ENCODE measurements at places on chromosomes 2 and 18. TPM values are rescaled to one million over a fixed set of nuclear protein-coding genes. Genes with fewer than 3 reads are reported as not detected.

Gene CERKL
- total RNA-seq: not detected

Gene TGFA
- 0.28 TPM for total RNA-seq

Gene RUFY4
- not detected for total RNA-seq

Gene AKAIN1
- not detected for total RNA-seq

Gene REEP1
- total RNA-seq: not detected

Gene PKDCC
- 68.1 TPM for total RNA-seq

Gene RAB6D
- not detected for total RNA-seq

Gene SOWAHC
- total RNA-seq: 6.5 TPM

Gene SPP2
- total RNA-seq: not detected

Gene HOXD8
- 1.6 TPM for total RNA-seq

Gene PLCD4
- 1.8 TPM for total RNA-seq

Gene LCT
- not detected for total RNA-seq

Gene DCDC2C
- not detected for total RNA-seq

Gene NEU2
- total RNA-seq: not detected

Gene EMILIN2
- 26.5 TPM for total RNA-seq

Gene TFPI
- 292 TPM for total RNA-seq

Gene SPIRE1
- 24.6 TPM for total RNA-seq

Gene CACNB4
- total RNA-seq: 1.1 TPM

Gene SNRNP200
- 37.5 TPM for total RNA-seq

Gene SLC5A7
- total RNA-seq: not detected

Gene BOLL
- not detected for total RNA-seq

Gene ABHD1
- not detected for total RNA-seq

Gene LYG2
- total RNA-seq: not detected

Gene TMEM163
- total RNA-seq: not detected

Gene ORC2
- total RNA-seq: 12.3 TPM

Gene IL37
- total RNA-seq: not detected

Gene SLC16A14
- total RNA-seq: 4.1 TPM

Gene CAPN14
- total RNA-seq: under 0.01 TPM

Gene CCDC88A
- total RNA-seq: 23.6 TPM

Gene ZDBF2
- total RNA-seq: 16.8 TPM

Gene NEU4
- total RNA-seq: not detected

Gene CCBE1
- total RNA-seq: 21.7 TPM

Gene SLC11A1
- total RNA-seq: 0.14 TPM

Gene KRTCAP3
- total RNA-seq: 0.18 TPM

Gene MPP4
- total RNA-seq: 0.65 TPM

Gene SKOR2
- not detected for total RNA-seq

Gene CFC1
- total RNA-seq: not detected

Gene RIT2
- total RNA-seq: not detected

Gene OSR1
- 36.5 TPM for total RNA-seq

Gene C2orf78
- total RNA-seq: not detected

Gene XIRP2
- not detected for total RNA-seq

Gene ANTXR1
- 262 TPM for total RNA-seq

Gene EVX2
- total RNA-seq: under 0.01 TPM

Gene ZBTB7C
- total RNA-seq: under 0.01 TPM
